GM23248 (cell line): ENCODE measurements at places on chromosomes 5 and 9.

DNA sequence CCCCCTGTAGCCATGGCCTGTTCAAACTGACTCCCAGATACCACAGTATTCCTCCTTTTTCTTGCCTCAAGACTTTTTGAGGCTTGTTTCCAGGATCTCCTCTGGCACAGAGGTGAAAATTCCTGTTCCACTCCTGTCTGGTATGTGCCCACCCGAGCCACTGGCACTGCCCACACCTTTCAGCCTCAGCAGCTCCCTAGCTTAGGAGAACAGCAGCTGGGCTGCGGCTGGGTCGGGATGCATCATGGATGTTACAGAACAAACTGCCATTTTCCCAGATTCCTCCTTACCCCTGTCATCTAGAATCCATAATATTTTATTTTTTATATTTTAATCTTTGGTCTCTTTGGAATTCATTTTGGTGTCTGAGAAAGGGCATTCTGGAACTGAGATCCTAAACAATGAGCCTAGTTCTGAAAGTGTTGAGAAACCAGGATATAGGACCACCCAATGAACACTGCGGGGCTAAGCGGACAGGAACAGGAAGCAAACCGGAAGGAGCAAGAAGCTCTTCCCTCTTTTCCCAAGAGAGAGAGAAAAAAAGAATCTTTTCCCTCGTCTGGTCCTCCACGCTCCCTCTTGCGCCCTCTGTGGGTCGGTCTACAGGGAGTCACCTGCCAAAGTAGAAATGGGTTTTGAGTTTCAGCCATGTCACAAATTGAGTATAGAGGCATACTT, 12.5 kb downstream of the OR2S2 start:
- no peaks in the 10 kb centered on the region for H3K36me3 ChIP-seq
- H3K27me3 ChIP-seq = no peaks in the 10 kb centered on the region
- DNase-seq = peak; percentile 93
- H3K4me3 ChIP-seq = peak overlapping the region; percentile 51
- H3K4me1 ChIP-seq = peaks cover 15% of the 10 kb centered on the region; the same call in 1 of the 2 replicates

DNA sequence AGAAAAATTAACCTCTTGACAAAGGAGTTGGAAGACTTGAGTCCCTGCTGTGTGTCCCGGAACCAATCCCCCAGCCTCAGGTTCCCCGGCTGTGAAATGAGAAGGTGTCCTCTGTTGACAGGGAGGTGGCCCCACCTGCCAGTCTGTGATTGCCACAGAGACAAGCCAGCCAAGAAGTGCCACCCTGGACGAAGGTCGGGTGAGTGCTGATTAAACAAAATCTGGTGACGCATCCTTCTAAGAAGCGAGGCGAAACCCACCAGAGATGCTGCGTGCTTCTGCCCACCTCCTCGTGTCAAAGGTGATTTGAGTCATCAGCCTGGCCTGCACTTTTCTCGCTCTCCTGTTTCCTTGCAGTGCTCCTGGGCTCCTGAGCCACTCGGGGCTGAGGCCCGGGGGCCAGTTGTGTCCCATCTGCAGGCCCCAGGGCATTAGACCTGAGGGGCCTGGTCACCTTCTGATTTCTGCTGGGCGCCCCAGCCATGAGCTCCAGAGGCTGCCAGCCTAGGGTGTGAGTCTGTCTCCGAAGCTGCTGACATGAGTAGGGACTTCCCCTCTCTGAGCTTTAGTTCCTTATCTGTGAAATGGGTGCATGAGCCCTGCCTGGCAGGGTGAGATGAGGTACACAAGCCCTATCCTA, 28.7 kb downstream of the NEK6 start:
- DNase-seq = peak; percentile 88
- no peak overlapping the region; the same call in 1 of the 2 replicates for H3K4me3 ChIP-seq
- H3K4me1 ChIP-seq = peaks cover 30% of the 10 kb centered on the region
- no peaks in the 10 kb centered on the region for H3K27me3 ChIP-seq
- H3K36me3 ChIP-seq = no peaks in the 10 kb centered on the region
- H3K27ac ChIP-seq = peak overlapping the region; percentile 94

DNA sequence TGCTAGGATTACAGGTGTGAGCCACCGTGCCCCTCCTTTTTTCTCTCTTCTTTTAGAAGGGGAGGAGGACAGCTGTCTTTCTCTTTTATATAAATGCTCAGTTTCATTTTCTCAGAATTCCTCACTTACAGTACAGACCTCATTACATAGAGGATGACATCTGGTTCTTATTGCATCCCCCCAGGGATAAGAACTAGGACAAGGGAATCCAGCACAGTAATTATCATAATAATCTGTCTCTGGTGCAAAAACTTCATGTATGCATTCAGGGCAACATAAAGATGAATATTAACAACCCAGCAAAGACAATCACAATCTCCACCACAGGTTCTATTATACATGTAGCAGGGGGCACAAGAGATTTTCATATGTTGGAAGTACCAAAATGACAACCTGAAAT, 5.1 kb downstream of the SPZ1 start:
- H3K4me1 ChIP-seq = no peaks in the 10 kb centered on the region
- no peak for DNase-seq
- no peaks in the 10 kb centered on the region for H3K36me3 ChIP-seq
- H3K27ac ChIP-seq = no peak overlapping the region
- no peak overlapping the region for H3K4me3 ChIP-seq
- peaks cover 9% of the 10 kb centered on the region for H3K27me3 ChIP-seq

DNA sequence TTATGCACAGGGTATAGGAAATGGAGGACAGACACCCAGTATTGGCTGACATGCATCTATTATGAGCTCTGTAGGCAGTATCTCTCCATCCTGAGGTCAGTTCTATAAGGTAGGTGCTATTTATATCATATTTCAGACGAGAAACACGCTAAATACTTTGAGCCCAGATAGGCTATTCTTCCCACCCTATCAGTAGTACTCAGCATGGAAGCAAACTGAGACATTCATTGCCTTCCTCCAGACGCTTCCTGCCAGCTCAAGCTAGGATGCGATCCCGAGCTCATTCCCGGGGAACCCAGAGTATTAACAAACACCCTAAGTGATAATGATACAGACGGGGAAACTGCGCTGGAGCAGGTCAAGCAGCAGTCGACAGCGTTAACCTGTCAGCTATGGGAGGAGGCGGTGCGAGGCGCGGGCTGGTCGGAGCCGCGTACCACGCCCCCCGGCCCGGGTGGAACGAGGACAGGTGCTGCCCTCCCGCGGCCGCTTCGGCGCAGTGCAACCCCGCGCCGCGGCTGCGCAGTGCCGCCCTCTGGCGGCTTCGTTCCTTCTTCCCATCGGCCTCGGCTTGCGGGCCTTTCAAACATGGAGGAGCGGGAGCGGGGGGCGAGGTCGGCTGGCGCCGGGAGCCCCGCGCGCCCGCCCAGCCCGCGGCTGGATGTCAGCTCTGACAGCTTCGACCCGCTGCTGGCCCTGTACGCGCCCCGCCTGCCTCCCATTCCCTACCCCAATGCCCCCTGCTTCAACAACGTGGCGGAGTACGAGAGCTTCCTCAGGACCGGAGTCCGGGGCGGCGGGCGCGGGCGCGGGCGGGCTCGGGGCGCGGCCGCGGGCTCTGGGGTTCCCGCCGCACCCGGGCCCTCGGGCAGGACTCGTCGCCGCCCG, at the start of gene LSM11:
TSS of gene LSM11 (plus strand) at position 550 of the 888 bp plus-strand sequence. CDS start at position 589, 39 bp downstream.
- peak within 1 kb of the TSS; percentile 85 for H3K4me3 ChIP-seq
- H3K27ac ChIP-seq = no peak within 1 kb of the TSS
- no peaks in the 10 kb centered on the region for H3K27me3 ChIP-seq
- peaks cover 1% of the 10 kb centered on the region for H3K4me1 ChIP-seq
- peaks cover under 1% of the 10 kb centered on the region; the same call in 1 of the 2 replicates for H3K36me3 ChIP-seq

GRCh38 chr5:13133951-13134350, 810.5 kb downstream of the DNAH5 start:
- H3K27me3 ChIP-seq = no peaks in the 10 kb centered on the region
- DNase-seq = no peak
- no peaks in the 10 kb centered on the region for H3K36me3 ChIP-seq
- H3K4me3 ChIP-seq = no peak overlapping the region

DNA sequence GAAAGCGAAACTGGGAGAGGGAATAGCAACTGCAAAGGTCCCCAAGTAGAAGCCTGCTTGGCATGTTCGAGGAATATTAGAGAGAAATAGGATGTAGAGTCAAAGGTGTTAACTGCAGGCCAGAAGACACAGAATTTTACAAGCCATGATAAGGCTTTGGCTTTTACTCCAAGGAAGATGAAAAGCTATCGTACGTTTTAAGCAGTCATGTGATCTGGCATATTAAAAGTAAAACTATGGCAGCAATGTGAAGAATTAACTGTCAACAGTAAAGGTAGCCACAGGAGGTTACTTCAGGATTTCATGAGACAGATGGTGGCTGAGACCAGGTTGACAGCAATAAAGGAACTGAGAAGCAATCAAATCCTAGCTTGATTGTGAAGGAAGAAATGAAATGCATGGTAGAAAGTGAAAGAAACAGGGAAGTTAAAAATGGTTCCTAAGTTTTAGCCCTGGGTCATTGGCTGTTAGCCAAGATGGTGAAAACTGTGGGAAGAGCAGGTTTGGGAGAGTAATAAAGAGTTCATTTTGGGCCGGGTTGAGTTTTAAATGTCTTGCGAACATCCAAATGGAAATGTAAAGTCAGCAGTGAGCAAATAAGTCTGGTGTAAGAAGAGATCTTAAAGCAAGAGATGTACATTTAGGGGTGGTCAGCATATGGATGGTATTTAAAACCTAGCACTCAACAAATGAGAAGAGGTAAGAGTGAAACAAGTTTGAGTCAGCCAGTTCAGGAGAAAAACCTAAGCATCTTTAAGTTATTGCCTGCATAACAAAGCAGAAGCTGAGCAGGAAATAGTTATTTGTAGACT, 20.3 kb upstream of the TTC33 start:
- no peaks in the 10 kb centered on the region for H3K27me3 ChIP-seq
- no peak overlapping the region for H3K27ac ChIP-seq
- H3K4me3 ChIP-seq = no peak overlapping the region
- H3K4me1 ChIP-seq = peaks cover 13% of the 10 kb centered on the region
- no peak for DNase-seq
- H3K36me3 ChIP-seq = peaks cover 49% of the 10 kb centered on the region

DNA sequence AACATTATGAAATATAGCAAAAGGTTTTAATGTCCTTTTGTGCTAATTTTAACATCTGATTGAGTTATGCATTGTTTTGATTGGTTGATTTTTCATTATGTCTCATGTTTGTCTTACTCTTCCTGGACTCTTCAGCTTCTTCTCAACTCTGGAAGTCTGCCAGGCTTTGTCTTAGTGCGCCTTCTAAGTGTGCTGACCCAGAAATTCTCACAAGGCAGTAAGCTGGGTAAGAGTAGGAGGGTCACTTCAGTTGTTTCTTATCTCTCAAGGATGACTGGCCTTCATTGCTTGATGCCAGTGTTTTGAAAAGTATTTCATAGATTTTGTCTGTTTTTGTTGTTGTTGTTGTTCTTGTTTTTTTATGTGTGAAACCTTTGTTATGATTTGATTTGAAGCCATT, 59.2 kb downstream of the RIC1 start:
- H3K27me3 ChIP-seq = no peaks in the 10 kb centered on the region
- H3K27ac ChIP-seq = no peak overlapping the region
- H3K36me3 ChIP-seq = no peaks in the 10 kb centered on the region

- H3K27ac ChIP-seq = no peak overlapping the region
- H3K27me3 ChIP-seq = no peaks in the 10 kb centered on the region
- peak; percentile 14 for DNase-seq
- no peak overlapping the region for H3K4me3 ChIP-seq
- no peaks in the 10 kb centered on the region for H3K36me3 ChIP-seq
Measured at GRCh38 chr9:88979021-88979420, 12.2 kb upstream of the S1PR3 start.

GRCh38 chr9:117092582-117092981, 322.3 kb downstream of the ASTN2 start:
- H3K27me3 ChIP-seq = no peaks in the 10 kb centered on the region
- no peaks in the 10 kb centered on the region for H3K36me3 ChIP-seq

DNA sequence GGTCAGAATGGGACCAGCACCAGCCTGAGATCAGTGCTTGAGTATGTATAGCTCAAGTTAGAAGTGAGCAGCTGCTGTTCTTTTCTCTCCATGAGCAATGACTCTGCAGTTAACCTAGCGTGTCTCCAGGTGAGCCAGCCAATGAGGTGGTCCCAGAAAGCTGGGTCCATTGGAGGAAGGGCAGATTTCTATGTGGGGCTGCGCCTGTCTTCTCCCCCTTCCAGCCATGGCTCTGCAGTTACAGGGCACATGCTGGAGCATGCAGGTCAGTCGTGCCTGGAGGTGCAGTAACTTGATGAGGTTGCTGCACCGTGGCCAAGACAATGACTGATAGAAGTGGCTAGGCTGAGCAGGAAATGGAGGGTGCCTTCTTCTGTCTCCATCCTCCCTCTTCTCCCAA, 29.6 kb upstream of the CXCL14 start:
- no peak overlapping the region for H3K4me3 ChIP-seq
- no peak for DNase-seq
- H3K27ac ChIP-seq = no peak overlapping the region
- no peaks in the 10 kb centered on the region for H3K36me3 ChIP-seq

DNA sequence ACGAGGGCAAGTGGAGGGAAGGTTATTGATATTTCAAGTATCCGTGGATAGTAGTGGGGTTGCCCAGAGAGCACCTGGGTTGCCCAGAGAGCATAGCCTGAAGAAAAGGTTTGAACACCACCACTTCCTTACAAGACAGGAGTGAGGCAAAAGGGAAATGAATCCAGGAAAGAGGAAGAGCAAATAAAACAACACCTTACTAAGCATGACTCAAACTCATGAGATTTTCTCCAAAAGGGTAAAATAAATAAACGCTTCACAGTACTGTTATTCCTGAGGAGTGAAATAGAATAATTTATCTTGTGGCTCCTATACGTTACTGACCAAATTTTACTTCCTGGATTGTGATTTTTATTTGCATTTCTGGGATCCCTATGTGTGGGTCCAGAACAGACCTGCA, 65.2 kb upstream of the PTPRD start:
- DNase-seq = no peak
- H3K27me3 ChIP-seq = no peaks in the 10 kb centered on the region

DNA sequence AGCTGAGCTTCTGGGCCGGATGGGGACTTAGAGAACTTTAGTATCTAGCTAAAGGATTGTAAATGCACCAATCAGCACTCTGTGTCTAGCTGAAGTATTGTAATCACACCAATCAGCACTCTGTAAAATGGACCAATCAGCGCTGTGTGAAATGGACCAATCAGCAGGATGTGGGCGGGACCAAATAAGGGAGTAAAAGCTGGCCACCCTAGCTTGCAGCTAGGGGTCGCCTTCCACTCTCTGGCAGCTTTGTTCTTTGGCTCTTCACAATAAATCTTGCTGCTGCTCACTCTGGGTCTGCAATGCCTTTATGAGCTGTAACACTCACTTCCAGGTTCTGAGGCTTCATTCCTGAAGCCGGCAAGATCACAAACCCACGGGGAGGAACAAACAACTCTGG, 354.0 kb downstream of the PRR16 start:
- H3K4me1 ChIP-seq = no peaks in the 10 kb centered on the region; the same call in none of the 2 replicates
- H3K27me3 ChIP-seq = no peaks in the 10 kb centered on the region
- H3K4me3 ChIP-seq = no peak overlapping the region
- DNase-seq = no peak

- DNase-seq = no peak
- H3K27ac ChIP-seq = no peak overlapping the region
- H3K4me3 ChIP-seq = no peak overlapping the region
- H3K4me1 ChIP-seq = no peaks in the 10 kb centered on the region
- no peaks in the 10 kb centered on the region for H3K36me3 ChIP-seq
Measured at GRCh38 chr5:16065831-16066230, 113.8 kb downstream of the MARCHF11 start.
